KG1 (cell line): ENCODE measurements at places on chromosomes 5 and 9.

DNA sequence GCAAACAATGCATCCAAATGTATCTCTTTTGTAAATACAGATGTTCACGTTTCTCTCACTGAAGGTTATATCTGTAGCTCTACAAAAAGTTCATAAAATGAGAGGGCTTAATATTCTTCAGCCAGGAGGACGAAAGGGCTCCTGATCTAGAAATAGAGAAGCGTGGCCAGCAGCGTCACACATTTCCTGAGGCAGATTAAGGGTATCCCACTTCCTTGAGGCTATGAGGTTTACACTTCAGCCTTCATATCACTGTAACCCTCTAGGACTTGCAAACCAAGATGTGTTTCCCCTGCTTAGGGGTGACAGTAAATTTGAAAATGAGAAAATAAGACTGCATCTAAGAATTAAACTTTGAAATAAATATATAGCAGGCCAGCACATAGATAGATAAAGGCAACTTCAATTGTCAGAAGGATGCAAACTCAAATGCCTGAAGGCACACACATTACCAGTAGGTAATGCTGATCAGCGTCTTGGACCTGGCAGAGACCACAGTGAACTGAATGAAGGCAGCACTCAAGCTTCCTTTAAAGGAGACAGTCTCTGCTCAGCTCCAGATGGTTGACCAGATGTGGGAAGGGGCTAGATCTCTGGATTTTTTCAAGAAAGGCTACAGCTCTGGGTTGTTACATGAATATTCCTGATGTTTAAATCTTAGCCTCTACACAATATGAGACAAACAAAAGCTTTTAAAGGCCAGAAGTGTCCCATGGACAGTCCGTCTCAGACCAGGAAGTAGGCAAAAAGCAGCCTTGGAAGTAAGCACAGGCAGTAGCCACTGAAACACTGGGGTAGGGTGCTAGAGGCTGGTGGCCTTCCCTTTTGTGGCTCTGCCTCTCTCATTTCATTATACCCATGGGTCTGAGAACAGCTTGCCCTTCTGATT is 197.7 kb downstream of the MCTP1 start:
- no peak for DNase-seq

DNA sequence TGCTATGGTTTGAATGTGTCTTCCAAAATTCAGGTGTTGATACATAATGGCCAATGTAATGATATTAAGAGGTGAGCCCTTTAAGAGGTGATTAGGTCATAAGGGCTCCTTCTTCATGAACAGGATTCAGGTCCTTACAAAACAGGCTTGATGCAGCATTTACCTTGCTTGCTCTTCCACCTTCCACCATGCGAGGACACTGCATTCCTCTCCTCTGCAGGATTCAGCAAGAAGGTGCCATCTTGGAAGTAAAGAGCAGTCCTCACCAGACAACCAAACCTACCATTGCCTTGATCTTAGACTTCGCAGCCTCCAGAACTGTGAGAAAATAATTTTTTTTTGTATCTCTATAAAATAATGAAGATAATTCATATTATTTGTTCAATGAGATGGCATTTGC is 314.0 kb upstream of the SMARCA2 start:
- no peak for DNase-seq

DNA sequence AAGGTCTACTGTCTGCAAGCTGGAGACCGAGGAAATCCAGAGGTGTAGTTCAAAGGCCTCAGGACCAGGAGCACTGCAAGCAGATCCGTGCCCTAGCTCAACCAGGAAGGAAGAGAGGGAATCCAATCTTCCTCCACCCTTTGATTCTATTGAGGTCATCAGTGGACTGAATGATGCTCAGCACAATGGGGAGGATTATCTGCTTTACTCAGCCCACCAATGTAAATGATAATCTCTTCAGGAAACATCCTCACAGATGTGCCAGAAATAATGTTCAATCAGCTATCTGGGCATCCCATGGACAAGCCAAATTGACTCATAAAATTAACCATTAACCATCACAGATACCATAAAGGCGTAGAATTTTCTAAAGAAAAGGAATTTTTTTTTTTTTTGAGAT is 92.0 kb downstream of the BASP1 start:
- no peak for DNase-seq

DNA sequence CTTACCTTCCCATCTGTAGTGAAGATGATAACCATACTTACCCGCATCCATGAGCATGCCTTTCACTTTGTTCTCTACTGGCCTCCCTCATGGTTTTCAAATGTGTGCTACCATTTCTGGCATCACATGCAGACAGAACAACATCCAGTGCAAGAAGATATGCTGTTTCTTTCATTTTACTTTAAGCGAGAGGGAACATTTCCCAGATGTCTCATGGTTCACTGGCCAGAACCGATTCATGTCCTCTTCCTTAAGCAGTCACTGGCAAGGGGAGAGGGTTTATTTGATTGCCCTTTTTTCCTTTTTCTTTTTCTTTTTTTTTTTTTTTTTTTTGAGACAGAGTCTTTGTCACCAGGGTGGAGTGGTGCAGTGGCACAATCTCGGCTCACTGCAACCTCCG is 37.7 kb downstream of the ARRDC3 start:
- no peak for DNase-seq

- peak; percentile 54 for DNase-seq
These were observed 17.7 kb upstream of the AKNA start for GRCh38 chr9:114405294-114406034.

DNA sequence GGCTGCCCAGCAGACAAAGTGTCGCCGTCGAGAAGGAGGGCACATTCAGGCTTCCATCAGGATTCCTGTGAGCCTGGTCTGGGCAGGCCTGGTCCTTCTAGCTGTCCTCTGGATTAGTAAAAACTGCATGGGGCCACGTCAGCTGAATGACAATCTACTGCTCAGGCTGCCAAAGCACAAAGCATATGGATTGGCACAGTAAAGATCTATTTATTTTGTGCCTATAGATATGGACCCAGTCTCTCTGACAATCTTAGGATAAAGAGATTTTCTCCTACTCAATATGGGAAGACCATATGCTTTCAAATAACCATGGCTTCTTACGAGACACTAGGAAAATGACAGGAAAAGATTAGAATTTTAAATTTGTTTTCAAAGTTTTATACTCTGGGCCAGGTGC is 24.1 kb downstream of the ANKH start:
- no peak for DNase-seq

- no peak for DNase-seq
These were observed 424.0 kb upstream of the BRINP1 start for GRCh38 chr9:119793218-119793617.

DNA sequence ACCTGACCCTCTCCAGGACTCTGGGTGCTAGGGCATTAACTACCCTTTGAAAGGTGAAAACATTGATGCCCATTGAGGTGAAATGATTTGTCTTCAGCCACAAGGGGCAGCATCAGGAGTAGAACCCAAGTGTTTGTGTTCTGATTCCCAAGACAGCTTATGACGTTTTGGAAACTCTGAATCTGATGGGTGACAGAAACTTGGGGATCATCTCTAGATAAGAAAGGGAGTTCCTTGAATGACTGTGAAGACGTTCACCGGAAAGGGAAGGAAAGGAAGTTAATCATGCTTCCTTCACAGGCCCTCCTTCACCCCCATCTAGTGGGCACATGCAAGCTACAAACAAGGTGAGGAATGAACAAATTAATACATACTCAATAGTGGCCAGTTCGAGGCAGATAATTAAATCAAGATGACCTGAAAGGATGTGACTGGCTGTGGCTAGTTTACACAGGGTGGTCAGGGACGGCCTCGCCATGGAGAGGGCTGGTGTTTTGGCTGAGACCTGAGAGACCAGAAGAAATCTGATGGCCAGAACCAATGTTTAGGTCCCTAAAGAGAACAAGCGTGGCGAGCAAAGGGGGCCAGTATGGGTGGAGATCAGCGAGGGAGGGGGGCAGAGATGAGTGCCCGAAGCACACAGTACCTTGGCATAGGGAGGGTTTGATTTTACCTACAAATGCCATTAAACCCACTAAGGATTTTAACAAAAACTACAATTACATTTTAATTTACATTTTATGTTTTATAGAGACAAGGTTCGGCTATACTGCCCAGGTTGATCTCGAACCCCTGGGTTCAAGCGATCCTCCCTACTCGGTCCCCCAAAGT is 937 bp upstream of the SLC26A2 start:
- DNase-seq: no peak

- no peak for DNase-seq
These were observed 39.7 kb downstream of the ADGRV1 start for GRCh38 chr5:90598293-90598692.

GRCh38 chr9:4058931-4059330 is 240.9 kb downstream of the GLIS3 start:
- DNase-seq: no peak

DNA sequence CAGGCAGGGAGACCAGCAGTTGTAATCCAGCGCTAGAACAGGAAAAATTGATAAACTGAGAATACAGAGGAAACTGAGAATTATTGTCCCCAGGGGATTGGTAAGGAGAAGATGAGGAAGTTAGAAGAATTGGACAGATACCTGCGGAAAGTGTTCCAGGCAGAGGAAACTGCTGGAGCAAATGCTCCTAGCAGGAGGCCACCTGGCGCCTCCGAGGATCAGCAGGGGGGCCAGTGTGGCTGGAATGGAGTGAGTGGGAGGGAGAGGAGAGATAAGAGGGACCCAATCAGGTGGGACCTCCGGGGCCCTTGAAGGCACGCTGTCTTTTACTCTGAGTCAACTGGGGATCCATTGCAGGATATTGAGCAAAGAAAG is 695 bp upstream of the ANXA6 start:
- no peak for DNase-seq

GRCh38 chr5:91484662-91485061 is 101.5 kb upstream of the ARRDC3 start:
- no peak for DNase-seq
